Cerebellum (tissue), 4 donors: ENCODE measurements at places on chromosomes 11 and 22. TPM values are rescaled to one million over a fixed set of nuclear protein-coding genes. Genes with fewer than 3 reads are reported as not detected.

Gene KBTBD3
- 15.3 TPM for total RNA-seq

Gene BARX2
- total RNA-seq = not detected

Gene DEUP1
- 0.82 TPM for total RNA-seq

Gene FZD4
- total RNA-seq = 5.5 TPM

DNA sequence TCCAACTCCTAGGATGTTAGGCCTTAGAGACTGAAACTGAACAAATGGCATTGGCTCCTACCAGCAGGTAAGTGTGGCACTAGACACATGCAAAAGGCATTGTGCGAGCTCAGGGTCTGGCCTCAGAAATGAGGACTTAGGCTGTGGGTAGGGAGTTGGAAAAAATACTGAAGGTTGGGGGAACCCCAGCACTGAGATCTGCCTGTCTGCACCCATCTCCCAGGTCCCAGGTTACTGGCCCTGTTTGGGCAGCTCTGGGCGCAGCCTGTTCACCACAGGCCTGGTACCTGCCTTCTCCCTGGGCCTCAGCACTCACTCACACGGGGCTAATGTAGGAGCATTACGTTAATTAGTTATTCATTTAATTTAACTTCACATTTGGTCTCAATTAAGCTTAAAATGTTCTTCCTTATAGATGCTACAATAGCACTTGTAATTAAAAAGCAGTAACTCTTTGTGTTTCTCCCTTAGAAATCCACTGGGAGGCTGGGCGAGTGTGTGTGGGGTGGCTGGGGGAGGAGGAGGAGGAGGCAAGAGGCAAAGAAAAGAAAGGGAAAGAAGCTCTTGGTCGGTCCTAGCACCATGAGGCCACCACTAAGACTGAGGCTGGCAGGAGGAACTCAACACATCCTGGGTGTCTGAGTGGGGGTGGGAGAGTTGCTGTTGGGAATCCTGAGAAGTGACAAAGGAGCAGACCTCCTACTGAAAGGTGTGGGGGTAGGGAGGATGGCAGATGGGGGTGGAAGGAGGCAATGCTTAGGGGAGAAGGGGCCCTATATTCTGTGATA lies 19.4 kb downstream of the TMEM218 start:
- no peak for DNase-seq

GRCh38 chr11:130085671-130086290 lies 16.1 kb downstream of the APLP2 start:
- DNase-seq = no peak

- DNase-seq = no peak
Measured at GRCh38 chr11:68778205-68778604, 26.9 kb upstream of the TESMIN start.

GRCh38 chr22:23138584-23139435 lies 3.0 kb downstream of the RSPH14 start:
- DNase-seq = no peak

GRCh38 chr22:37472418-37473006 lies 13.7 kb downstream of the MFNG start:
- DNase-seq = no peak

GRCh38 chr22:38132794-38133193 lies 22.3 kb upstream of the BAIAP2L2 start:
- DNase-seq = no peak

- DNase-seq = no peak
Measured at GRCh38 chr11:102420547-102420946, 32.0 kb downstream of the TMEM123 start.

DNA sequence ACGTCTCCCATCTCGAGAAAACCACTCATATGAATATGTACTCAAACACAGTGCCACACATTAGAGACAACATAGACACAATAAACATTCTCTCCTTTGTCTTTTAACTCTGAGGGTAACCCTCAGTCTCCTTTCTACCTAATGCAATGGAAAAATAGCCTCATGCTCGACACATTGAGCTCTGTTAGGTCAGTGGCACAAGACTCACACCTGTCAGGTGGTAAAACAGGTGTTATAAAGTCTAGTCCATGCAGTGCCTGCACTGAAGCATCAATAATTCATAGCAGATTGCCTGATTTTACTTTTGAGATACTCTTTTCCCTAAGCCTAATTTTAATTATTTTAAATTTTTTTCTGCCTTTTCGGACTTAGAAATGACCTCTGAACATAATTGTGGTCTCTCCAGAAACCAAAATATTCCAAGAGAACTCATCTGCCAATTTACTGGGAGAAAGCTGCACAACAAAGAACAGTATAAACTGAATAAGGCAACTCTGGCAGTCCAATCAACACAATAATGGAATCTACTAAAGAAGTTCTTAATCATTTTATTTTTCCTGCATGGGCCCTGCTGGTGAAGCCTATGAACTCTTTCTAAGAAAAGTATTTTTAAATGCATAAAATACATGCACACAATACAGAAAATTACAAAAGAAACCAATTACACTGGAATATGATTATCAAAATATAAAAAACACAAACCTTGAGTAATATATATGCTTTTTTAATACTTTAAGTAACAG lies 9.9 kb downstream of the RDX start:
- no peak for DNase-seq
